EL (cell line): ENCODE measurements at places on chromosomes 5 and 9.

GRCh38 chr5:152456815-152457443, 51.9 kb upstream of the NMUR2 start:
- DNase-seq: no peak

GRCh38 chr5:91382530-91383026, 539 bp downstream of the ARRDC3 start:
- DNase-seq: peak; percentile 37

DNA sequence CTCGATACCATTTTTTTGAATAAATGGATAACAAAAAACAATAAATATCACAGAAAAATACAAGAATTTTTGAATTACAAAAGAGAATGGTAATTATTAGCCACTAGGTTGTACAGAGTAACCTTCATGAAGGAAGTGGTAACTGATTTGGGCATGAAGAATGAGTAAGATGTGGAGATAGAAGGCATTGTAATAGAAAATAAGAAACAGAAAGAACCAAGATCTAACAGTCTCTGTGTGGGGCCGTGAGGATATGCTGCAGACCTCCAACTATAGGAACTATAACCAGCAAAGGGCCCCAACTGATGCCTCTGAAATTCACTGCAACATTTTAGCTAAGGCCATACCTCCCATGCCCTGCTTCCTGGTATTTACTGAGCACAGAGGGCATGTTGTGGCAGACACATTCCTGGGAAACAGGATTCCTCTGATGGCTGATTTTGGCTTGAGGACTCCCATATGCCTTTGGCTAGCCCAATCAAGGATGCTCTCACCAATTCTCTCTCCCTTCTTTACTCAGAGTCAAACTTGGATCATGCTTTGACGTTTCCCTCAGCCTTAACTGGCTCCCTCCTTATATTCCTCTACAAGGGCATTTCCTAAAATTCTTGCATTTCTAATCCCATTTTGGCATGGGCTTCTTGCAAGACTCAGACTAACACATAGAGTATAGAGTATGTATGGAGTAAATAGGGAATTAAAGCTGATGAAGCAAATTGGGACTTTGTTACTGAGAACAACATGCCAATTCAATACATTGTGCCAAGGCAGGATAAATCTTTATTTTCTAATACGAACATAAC, 208.9 kb downstream of the PDE4D start:
- DNase-seq: no peak

DNA sequence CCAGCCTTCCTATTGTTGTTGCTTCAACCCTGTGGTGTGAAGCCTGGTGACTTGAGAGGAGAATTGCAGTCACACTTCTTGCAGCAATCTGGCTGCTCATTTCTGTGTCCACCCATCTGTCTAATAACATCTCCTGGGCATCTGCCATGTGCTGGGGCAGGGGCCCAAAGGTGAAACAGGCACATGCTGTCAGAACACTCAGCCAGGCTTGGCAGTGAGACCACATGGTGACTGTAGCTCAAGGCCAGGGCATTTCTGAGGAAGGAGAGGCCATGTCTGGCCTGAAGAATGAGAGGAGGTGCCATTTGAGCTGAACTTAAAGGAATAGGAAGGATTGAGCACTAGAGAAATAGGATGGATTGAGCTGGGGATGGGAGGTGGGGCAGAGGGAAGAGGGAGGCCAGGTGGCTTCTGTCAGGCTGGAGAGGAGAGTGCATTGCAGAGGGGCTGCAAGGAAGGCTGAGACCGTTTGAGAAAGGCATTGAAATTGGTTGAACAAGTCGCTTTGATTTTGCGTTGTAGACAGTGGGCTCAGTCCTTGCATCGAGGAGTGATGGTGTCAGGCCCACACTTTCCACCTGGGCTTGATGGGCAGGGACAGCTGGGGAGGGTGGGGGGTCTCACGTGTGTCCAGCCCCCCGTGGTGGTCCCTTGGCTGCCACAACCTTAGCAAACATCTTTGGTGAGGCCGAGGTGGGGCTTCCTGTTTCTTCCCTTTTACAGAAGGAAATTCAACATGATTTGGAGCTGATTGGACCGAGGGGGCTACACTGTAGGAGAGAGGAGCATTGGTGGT, 222.4 kb downstream of the CACNA1B start:
- DNase-seq: no peak

DNA sequence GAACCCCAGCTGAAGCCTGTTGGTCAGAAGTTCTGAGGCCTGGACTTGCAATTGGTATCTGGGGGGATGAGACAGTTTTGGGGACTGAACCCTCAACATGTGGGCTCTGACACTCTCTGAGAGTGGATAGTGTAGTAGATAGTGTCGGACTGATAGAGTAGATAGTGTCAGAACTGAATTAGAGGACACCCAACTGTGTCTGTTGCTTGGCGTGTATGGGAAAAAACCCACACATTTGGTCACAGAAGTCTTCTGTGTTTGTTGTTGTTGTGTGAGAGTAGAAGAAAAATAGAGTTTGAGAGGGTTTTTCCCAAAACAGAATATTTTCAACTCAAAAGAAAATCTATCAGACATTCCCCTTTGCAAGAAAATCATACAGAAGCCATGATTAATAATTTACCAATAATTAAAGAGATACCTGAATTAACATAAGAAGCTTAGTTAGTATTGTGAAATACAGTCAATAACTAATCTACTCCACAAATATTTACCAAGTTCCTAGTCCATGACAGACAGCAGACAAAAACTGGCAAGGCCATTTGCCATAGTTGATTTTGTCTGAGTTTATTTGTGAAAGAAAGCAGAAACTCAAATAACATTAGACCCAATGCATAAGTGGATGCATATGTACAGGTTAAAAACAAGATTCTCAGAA, 170.9 kb downstream of the CTNND2 start:
- DNase-seq: no peak

GRCh38 chr5:151239237-151239861, 13.6 kb upstream of the GM2A start:
- DNase-seq: peak; percentile 70

GRCh38 chr9:18190671-18191374, 283.1 kb upstream of the ADAMTSL1 start:
- no peak for DNase-seq

DNA sequence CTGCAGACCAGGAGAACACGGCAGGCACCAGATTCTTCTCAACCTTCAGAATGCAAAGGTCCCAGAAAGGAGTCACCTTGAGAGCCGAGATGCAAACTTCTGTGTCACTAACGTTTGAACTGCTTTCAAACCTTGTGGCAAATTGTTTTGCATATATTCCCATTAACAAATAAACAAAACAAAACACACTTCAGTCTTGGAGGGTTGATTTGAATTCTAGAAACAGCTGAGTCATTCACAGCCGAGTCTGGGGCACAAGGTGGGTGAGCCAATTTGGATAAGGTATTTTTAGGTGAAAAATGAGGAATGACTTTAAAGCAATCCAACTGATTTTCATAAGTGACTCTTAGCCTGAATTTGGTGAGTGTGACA, 38.8 kb upstream of the ANKRD33B start:
- no peak for DNase-seq

- DNase-seq: peak; percentile 83
These were observed 27.9 kb upstream of the RECK start for GRCh38 chr9:36008774-36009300.

- no peak for DNase-seq
These were observed 164.7 kb upstream of the IRX4 start for GRCh38 chr5:2047341-2047927.

GRCh38 chr9:130740218-130741023, 46.8 kb downstream of the EXOSC2 start:
- no peak for DNase-seq

DNA sequence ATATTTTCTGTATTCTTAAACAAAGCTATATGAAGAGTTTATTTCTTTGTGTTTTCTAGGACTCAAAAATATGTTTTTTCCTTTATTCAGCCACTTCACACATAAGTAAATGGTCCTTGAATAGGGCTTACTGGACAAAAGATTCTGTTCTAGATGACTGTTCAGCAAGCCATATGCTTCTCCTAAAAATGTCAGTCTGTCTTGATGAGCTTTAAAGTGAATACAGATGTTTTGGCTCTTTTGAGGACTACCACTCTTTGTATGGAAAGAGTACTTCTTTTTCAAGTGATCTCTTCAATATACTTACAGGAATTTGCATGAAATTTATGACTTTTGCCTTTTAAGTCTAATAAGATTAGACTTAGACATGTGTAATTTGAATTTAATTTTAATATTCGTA, 8.4 kb downstream of the NDUFS4 start:
- DNase-seq: no peak

DNA sequence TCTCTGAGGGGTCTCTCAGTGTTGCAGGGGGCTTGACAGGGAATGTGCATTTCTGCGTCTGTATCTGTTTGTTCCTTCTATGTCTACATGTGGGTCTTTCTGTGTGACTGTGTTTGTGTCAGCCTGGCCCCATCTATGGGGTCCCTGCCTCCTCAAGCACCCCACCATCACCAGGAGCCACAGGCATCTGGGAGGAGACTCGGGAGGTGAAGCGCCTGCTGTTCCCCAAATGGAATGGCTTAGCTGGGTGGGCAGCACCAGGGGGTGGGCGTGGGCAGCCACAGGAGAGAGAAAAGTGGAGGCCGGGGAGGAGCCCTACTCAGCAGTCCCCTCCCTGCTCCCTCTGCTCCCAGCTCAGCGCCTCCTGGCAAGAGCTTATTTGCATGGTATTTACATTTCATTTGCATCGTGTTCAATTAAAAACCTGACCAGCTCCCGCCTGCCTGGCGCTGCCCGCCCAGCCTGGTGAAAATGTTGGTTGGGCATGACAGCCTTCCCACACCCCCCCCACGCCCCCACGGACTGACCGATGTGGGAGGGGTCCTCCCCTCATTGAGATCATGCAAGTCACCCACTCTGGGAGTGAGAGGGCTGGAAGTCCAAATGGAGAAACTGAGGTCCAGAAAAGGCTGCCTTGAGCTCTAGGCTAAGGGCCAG, 50.5 kb downstream of the CXXC5 start:
- DNase-seq: peak; percentile 65

- no peak for DNase-seq
These were observed 132.2 kb downstream of the RXRA start for GRCh38 chr9:134458207-134459108.

DNA sequence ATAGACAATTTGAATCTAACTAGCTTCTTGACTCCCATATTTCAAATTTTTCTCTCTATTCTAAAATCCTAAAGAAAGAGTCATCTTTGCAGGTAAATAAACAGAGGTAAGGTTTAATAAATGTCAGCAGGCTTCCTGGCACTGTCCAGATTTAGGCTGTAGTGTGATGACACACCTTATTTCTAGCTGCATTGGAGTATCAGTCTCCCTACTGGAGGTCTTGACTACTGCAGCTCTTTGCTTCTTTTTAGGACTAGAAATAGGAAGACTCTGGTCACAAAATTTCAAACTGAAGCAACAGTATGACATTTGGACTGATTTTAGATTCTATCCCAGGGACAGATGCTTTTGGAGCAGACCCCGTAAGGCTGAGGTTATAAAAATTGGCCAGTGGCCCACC, 40.7 kb upstream of the PPP3R2 start:
- DNase-seq: no peak

DNA sequence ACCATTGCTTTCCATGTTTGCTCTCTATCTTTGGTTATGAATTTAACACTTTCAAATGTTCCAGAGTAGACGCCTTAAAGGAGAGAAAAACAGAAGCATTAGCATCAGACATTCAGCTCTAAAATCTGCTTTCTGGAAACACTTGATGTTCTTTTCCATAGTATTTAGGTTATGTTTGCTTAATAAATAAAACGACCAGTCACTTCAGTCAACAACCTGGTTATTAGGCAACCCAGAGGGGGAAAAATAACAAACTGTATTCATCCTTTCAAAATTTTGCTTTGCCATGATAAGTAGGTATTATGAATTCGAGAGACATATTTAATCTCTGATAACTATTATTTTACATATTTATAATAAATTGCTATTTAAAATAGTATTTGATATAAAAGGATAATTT, 1044.7 kb downstream of the CDH9 start:
- no peak for DNase-seq

GRCh38 chr9:85716031-85716877, 25.5 kb downstream of the AGTPBP1 start:
- no peak for DNase-seq

DNA sequence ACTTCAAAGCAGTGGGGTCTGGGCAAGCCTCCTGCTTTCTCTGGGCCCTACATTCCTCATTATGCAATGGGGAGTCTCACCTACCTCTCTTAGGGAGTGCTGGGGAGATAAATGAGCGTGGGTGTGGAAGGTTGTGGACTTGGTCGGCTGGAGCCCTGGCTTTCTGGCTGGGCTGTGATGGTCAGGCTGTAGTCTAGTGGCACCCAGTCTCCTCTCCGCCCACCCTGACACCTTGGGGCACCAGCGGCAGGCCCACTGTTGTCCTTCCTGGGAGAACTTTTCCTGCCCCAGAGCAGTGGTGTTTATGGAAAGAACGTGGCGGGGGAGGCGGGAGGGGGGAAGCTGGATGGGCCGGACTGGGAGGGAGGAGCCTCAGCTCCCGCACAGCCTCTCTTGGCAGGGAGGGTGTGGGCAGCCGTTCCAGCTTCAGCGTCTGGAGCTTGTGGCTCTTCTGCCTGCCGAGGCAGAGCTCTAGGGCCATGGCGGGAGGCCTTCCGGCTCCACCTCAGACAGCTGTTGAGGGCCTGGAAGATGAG, 4.1 kb downstream of the PTGS1 start:
- DNase-seq: peak; percentile 70

- no peak for DNase-seq
These were observed 227.8 kb downstream of the ICE1 start for GRCh38 chr5:5650242-5650641.

GRCh38 chr9:27248702-27249101, 48.2 kb downstream of the EQTN start:
- DNase-seq: peak; percentile 9

GRCh38 chr5:74503-75109, 17.4 kb upstream of the PLEKHG4B start:
- no peak for DNase-seq

- no peak for DNase-seq
These were observed 14.4 kb upstream of the ARAP3 start for GRCh38 chr5:141696431-141696830.

DNA sequence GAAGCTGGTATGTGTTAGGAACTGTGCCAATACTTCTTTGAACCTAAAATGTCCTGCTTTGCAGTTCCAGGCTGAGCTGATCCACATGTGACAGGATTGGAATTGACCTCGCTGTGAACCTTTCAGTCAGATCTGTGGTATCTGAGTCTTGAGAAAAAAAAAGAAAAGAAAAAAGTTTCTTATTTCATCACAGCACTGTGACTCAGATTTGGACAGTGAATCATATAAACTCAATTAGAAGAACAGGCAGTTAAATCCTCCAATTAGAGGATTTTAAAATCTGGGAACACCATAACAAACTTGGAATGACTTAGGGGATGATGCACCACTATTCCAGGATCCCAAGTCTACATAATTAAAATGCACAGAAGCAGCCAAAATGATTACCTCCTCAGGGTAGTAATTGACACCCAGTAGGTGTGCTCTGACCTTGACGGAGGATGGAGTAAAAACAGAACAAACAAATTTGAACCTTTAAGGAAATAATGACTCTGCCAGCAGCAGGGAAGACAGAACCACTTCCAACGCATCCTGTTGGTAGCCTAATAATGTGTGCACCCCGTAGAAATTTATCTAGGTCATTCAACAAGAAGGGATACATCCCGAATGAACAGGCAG, 57.8 kb upstream of the RAI14 start:
- peak; percentile 95 for DNase-seq

GRCh38 chr5:137894586-137894985, 5.3 kb downstream of the PKD2L2 start:
- DNase-seq: no peak
